ENCODE measurements at places on chromosomes 13 and 19.

GRCh38 chr19:7400815-7401214 is 52.1 kb downstream of the ARHGEF18 start:
- no peak for DNase-seq

- no peak for DNase-seq
These were observed 31.4 kb upstream of the MPHOSPH8 start for GRCh38 chr13:19601749-19602725.

GRCh38 chr19:38932425-38933179 is 1.9 kb downstream of the MRPS12 start:
- no peak for DNase-seq

- no peak for DNase-seq
These were observed 75.4 kb upstream of the NPAS1 start for GRCh38 chr19:46944123-46944748.

DNA sequence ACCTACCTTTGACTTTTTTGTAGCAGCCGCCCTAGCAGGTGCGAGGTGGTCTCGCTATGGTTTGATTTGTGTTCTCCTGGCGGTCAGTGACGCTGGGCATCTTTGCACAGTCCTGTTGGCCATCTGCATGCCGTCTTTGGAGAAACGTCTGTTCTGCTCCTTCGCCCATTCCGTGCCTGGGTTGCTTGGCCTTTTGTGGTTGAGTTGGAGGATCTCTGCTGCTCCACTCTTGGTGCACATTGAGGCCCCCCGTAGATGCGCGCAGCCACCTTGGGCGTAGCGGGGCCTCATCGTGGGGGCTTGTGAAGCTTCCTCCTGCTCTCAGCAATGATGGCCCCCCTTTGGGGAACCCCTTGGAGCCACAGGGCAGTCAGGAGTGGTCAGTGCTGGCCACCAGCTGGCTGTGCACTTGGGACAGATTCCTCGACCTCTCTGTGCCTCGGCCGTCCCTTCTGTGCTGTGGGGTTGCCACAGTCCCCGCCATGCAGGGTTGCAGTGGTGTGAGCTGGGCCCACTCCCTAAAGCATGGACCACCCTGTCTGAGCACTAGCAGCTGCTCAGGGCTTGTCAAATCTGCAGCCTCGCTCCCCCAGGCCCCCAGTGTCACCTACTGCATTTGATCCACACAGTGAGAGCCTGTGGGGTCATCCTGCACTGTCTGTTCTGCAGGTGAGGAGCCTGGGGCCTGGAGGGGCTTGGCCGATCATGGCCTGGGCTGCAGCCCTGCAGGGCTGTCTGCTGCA is 170.8 kb downstream of the KDM4B start:
- no peak for DNase-seq

- DNase-seq, result peak; percentile 61
These were observed 3.3 kb downstream of the MLLT1 start for GRCh38 chr19:6276447-6276846.

DNA sequence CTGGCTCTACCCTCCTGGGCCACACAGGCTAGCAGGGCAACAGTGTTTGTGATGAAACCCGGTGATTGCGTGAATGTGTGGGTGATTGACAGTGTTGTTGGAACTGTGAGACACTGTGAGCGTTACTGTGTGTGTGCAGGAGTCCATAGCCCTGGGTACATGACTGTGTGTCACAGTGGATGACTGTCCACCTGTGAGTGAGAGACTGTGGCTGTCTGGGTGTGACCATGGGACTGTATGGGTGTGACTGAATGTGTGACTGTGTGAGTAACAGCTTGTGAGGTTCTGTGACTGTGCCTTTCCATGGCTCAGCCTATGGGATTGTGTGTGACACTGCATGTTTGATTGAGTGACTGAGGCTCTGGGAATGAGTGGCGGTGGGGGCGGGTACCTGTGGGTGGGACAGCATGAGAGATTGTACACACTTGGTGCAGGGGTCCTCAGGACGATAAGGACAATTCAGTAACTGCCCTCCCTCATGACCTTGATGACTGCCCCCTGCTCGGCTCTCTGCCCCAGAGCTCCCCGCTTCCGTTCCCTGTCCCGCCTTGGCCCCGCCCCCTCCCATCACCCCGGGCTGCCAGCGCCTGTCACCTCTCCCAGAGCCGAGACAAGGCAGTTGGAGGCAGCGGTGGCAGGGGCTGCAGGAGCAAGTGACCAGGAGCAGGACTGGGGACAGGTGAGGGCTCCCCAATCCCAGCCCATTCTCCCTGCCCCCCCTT is at the start of gene GIPR:
Gene GIPR (plus strand): TSS at position 602 of the 722 bp plus-strand sequence. CDS start 1,300 bp downstream, outside the sequence.
- DNase-seq, result no peak

GRCh38 chr13:111658145-111659100 is 338.0 kb downstream of the TEX29 start:
- DNase-seq, result no peak

GRCh38 chr19:13012690-13013608 is 17.7 kb downstream of the NFIX start:
- DNase-seq, result no peak

DNA sequence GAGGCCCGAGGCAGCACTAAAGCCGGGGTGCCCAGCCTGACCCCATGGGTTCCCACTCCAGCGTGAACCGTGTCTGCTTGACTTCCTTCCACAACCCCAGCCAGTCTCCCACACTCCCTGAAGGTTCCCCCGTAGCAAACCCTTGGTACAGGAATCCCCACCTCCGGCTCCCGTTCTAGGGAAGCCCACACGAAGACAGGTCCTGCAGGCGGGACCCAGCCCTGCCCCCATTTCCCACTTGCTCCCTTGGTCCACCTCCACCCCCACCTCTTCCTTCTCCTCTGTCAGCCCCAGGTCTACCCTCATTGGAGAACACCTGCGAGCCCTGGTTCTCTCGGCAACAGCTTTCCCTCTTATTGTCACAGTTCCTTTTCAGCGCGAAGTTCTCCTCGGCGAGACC is 23.9 kb downstream of the C19orf81 start:
- no peak for DNase-seq

GRCh38 chr19:3648037-3648905 is 21.7 kb upstream of the CACTIN start:
- DNase-seq, result no peak

- no peak for DNase-seq
These were observed 6.4 kb downstream of the WDR87 start for GRCh38 chr19:37899966-37900365.

DNA sequence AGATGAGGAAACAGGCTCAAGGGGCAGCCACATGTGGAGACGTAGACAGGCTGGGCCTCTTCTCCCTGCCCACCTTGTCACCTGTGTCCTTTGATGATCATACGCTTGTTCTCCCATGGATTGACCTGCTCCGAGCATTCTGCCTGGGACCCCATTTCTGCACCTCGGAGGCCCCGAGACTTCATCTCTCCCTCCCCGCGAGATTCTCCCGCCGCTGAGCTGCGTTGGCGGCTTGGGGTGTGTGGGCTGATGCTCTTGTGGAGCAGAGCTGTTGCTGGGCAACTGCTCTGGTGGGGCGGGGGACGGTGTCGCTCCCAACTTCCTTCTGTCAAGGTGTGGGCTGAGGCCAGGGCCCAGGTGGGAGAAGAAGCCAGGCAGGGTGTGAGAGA is 22.1 kb downstream of the MAST3 start:
- no peak for DNase-seq

DNA sequence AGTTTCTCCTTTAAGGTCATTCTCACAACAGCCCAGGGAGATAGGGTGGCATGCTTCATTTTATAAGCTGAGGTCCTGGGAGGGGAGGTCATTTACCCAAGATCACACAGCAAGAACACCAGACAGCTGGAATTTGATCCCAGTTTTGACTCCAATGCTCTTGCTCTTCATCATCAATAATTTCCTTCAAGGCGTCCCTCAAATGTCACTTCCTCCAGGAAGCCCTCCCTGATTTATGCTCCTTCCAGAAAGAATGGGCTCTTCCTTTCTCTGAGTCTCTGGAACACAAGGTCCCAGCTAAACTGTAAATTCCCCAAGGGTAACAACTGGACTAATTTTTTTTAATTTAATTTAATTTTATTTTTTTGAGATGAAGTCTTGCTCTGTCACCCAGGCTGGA is 4.7 kb upstream of the DHX34 start:
- DNase-seq, result no peak

DNA sequence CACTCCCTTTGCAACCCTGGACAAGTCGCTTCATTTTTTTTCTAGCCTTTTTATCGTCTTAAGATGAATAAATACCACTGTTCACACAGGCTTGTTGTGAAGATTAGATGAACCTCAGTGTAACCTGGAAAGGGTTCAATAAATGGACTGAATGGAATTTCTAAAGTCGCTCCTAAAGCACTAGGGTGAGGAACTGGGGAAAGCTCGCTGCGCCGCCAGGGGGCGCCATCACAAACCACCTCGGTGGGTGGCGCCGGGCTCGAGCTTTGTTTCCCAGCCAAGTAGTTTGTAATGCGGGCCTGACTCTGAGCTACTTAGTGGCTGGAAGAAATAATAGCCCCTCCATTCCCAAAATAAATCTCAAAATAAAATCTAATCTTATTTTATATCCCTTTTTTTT is 2.2 kb upstream of the CEACAM6 start:
- no peak for DNase-seq

DNA sequence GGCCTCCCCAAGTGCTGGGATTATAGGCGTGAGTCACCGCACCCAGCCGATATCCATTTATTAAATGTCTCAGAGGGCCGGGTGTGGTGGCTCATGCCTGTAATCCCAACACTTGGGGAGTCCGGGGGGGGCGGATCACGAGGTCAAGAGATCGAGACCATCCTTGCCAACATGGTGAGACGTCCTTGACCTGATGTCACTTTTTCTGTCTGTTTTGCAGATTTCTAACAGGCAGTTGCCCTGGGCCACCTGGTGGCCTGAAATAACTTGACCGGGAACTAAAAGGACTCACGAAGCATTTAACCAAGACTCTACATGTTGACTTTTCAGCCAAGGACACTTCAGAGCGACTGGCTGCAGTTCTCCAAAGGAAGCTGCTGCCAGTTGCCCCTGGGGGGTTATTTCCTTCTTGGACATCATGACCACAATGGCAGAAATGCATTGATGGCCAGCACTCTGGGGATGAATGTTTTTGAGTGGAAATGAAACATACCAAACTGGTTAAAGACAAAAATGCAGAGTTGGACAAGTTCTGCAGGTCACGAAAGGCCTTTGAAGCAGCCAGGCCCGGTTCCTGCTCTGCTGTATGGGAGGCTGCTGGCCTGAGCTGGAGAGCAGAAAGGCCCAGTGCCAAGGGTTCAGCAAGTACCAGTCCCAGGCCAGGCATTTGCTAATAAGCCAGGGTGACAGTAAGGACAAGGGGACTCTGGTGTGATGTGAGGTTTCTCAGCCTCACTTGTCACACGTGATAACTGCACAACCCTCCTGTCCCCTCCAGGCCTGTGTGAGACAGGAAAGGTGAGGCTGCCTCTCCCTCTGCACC is 8.3 kb downstream of the ZNF837 start:
- no peak for DNase-seq

DNA sequence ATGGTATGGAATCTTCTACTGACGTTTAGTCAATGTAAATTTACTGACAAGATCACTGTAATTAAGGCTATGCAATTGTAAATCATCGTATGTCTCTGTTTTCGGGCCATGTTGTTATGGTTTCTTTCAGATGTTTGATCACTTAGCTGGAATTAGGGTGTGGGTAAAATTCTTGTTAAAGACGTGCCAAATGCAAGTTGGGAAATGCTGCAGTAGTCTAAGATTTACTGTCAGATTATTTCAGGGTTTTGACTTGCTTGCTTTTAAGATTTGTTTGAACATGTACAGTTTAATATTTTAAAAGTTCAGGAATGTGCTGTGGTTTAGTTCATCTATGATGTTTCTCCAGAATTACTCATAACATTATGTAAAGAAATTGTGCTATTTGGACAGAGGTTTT is 10.8 kb downstream of the NDFIP2 start:
- DNase-seq, result peak; percentile 91

DNA sequence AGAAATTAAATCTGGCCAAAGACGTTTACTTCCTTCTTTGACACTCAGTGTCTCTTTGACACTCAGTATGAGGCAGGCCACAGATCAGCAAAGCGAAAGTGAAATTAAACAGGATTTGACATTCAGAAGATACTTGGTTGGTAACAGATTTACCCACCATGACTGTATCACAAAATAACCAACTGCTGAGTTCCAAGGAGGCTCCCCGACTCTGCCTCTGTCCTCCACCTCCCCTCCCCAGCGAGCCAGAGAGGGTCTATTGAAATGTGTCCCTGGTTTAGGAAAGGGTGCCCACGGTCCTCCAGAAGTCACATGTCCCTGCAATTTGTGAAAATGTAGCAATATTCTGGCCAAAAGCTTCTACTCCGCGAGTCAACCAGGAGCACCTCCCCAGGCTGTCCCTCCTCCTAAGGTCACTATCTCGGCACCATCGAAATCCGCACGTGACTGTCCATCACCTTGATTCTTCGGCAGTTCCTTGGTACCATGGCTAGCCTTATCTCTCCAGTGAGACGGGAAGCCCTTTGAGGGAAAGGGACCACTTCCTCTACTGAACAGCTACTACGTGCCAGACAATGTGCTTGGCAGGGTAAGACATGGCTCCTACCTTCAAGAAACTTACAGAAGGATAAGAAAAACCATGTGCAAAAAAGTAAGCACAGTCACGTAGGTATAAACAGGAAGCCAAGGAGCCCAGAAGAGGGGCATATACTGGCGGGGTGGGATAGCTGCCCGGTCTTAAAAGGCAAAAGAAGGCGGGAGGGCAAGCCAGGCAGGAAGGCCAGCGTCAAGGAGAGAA is 1.5 kb downstream of the N4BP2L1 start:
- no peak for DNase-seq

- DNase-seq, result no peak
These were observed 213.3 kb downstream of the OLFM4 start for GRCh38 chr13:53241891-53242348.

- no peak for DNase-seq
These were observed 26.9 kb downstream of the MAU2 start for GRCh38 chr19:19347401-19348110.

DNA sequence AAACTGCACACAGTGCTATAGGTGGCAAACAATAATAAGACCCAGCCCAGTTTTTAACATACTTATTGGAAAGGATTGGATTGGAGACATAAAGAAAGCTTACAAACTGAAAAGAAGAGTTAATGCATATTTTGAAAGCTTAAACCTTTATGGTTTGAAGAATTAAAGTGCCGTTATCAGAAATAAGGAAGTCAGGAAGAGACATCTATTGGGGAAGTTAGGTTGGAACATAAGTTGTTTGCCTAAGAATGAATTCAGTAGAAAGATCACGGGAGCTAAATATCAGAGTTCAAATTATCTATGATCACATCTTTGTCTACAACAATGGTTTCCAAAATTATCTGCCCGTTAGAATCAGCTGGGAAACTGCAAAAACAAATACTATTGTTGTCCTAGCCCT is 767.9 kb downstream of the PCDH9 start:
- no peak for DNase-seq
